Type B pancreatic cell (in vitro differentiated cells): ENCODE measurements at places on chromosomes 2 and 18. TPM values are rescaled to one million over a fixed set of nuclear protein-coding genes. Genes with fewer than 3 reads are reported as not detected.

The PLB1 gene
- total RNA-seq, result 1.9 and 3.4 TPM in 2 replicates

DNA sequence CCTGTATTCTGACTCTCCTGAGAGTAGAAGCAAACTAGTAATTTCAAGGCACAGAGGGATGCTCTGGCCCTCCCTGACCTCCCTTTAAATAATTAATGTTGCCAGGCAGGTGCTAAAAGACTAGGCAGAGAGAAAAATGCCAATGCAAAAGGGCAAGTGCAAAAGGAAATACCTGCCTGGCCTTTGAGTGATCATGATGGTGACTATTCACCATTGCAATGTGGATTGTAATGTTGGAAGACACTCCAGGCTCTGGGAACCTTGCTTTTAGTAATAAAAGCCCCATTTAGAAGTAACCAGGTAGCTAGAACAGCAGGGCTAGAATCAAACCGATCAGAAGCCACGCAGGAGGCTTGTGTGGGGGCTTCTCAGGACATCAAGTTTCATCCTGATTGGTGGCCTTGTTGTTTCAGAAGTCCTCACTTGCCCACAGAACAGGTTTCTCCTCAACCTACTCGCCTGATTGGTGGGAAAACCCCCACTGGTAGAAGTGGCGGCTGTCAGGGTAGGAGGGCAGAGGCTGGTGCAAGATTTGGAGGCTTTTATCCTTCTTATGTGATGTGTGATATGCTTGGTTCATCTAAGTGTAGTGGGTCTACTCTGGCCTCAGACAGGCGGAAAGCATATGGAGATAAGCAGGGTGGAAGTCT is 16.0 kb upstream of the CHRNA1 start:
- no peaks in the 10 kb centered on the region for H3K36me3 ChIP-seq
- DNase-seq, result no peak
- peaks cover 31% of the 10 kb centered on the region for H3K4me1 ChIP-seq
- H3K27ac ChIP-seq, result no peak overlapping the region
- H3K27me3 ChIP-seq, result peaks cover 3% of the 10 kb centered on the region
- no peak overlapping the region for H3K4me3 ChIP-seq

GRCh38 chr18:23593720-23594119 is 7.4 kb upstream of the NPC1 start:
- H3K4me3 ChIP-seq, result no peak overlapping the region
- no peak for DNase-seq
- H3K36me3 ChIP-seq, result no peaks in the 10 kb centered on the region
- no peak overlapping the region for H3K27ac ChIP-seq
- H3K4me1 ChIP-seq, result no peaks in the 10 kb centered on the region
- H3K27me3 ChIP-seq, result no peaks in the 10 kb centered on the region

The HOXD13 gene
- 0.31 and 0.43 TPM in 2 replicates for total RNA-seq

GRCh38 chr2:64612575-64613195 is 41.0 kb downstream of the SERTAD2 start:
- no peak overlapping the region for H3K27ac ChIP-seq
- H3K4me1 ChIP-seq, result peaks cover 10% of the 10 kb centered on the region
- no peaks in the 10 kb centered on the region for H3K36me3 ChIP-seq
- H3K27me3 ChIP-seq, result peaks cover 5% of the 10 kb centered on the region
- DNase-seq, result peak; percentile 42
- H3K4me3 ChIP-seq, result no peak overlapping the region
